ENCODE measurements at places on chromosomes 11 and 22.

GRCh38 chr11:88246696-88247095, 71.5 kb upstream of the RAB38 start:
- no peak for DNase-seq

- DNase-seq, result no peak
Measured at GRCh38 chr11:115607621-115608221, 103.5 kb upstream of the CADM1 start.

GRCh38 chr11:83031127-83031526, 40.6 kb downstream of the RAB30 start:
- no peak for DNase-seq

GRCh38 chr11:78943154-78943553, 368.5 kb upstream of the NARS2 start:
- DNase-seq, result no peak

- DNase-seq, result no peak
Measured at GRCh38 chr11:45872651-45873356, 12.6 kb upstream of the MAPK8IP1 start.

GRCh38 chr11:65650547-65651338, 12.0 kb downstream of the RELA start:
- no peak for DNase-seq

DNA sequence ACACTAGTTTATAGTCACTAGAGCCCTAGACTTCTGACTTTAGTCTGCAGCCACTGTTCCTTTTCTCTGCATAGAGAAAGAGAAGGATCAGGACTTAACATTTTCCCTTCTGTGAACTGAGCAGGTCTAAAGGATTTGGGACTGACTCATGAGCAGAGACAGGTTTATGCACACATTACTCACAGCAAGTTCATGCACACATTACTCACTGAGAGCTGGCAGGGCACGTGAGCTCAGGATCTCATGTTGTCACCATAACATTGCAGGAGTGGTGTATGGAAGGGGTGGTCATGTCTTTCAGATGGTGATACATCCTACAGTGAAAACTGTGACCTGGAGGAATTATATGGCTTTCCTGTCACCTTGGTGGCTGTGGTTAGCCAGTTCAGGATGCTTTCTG, 56.4 kb downstream of the CEP164 start:
- no peak for DNase-seq

DNA sequence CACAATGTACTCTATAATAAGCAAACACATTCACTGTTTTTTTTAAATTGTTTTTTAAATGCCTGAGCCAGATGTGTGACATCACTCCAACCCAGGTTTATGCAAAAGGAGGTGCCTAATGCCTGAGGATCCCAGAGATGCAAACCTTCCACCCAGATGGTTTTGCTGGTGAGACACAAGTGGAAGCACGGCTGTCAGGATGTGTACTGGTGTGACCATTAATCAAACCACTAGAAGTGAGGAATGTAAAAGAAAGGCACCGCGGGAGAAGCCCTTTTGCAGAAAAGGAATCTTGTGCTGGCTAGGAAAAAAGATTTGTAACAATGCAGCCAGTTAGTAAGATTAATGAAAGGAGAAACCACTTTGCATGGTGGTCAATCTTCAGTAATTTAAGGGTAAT, 407.4 kb downstream of the LARGE1 start:
- DNase-seq, result no peak

GRCh38 chr22:39174498-39175352, 22.2 kb upstream of the CBX7 start:
- DNase-seq, result no peak

DNA sequence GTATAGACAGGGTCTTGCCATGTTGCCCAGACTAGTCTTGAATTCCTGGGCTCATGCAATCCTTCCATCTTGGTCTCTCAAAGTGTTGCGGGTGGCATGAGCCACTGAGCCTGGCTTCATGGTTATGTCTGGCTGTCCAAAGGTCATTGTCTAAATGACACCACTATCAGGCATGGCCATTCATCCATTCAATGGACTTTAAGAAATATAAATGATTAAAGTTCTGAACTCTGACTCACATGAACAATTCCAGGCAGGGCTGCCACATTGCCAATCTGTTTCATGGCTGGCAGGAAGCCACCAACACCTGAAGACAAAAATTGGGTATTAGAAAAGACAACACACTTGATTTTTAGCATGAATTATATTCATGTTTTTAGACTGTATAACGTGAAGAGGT, 4.1 kb downstream of the RTCB start:
- DNase-seq, result no peak

- no peak for DNase-seq
Measured at GRCh38 chr11:134702827-134703226, 290.8 kb upstream of the B3GAT1 start.

GRCh38 chr11:66106786-66107599, 36.9 kb downstream of the PACS1 start:
- no peak for DNase-seq

DNA sequence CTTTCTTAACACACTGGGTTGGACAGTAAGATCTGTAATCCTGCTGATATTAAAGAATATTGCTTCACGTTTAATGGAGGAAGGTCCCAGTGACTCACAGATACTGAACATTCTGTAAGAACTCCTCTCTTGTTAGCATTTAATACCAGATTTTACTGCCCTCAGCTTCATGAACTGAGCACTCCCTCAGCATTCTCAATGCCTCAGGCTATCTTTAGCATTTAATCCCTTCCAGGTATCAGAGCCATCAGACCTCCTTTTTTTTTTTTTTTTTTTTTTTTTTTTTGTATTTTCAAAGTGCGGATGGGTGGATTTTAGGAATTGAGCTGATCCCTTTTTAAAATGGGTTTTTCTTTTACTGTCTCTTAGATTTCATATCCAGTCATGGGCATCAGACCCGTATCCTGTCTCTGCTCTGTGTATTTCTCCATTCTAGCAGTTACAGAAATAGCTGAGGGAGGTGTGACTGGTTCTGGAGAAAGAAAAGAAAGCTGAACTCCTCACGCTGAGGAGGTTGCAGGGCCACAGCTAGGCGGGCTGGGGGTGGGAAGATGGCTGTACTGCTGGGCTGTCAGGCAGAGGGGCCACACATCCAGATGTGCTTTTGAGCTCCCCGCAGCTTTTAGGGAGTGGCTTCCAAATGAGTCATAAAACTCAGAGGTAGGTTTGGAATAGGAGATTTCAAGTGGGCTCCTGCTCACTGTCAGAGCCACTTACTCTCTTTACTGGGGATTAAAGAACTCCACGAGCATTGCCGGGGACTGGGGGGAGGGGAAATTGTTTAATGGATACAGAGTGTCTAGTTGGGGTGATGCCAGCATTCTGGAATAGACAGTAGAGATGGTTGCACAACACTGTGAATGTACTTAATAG, 97.0 kb downstream of the SYT9 start:
- no peak for DNase-seq

GRCh38 chr11:770642-771616, 6.4 kb downstream of the GATD1 start:
- no peak for DNase-seq

- DNase-seq, result no peak
Measured at GRCh38 chr11:46003572-46003971, 81.1 kb downstream of the LARGE2 start.

DNA sequence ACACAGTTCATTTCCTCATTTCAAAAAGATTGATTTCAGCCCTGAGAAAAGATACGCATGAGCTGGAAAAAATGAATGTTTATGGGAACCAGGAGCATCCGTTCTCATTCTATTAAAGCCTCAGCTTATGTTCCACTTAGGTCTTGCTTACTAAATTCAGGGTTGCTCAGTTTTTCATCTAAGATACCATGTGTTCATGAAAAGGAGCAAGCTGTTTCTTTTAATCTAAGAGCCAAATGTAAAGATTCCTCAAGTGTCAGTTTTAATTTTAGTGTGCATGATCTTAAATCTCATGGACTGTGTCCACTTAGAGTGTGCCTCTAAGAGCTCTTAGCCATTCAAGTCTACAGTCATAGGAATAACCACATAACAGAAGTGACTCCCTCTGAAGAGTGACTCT, 141.5 kb upstream of the ARHGAP42 start:
- no peak for DNase-seq

GRCh38 chr11:76033699-76034098, 172.6 kb downstream of the WNT11 start:
- DNase-seq, result no peak

DNA sequence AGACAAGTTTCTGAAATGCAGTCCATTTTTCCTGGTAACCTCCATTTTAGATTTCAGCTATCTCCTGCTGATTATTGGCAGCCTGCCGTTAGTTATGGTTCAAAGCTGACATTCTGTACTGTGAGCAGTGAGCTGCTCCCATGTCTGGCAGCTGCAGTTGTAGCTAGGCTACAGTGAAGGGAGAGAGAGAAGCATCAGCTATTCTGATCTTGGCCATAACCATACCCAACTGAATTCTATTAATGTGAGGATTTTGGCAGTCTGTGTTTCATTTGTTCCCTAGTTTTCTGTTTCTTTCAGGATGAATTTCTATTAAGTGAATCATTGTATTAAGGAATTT, 33.4 kb downstream of the SIK2 start:
- DNase-seq, result no peak

DNA sequence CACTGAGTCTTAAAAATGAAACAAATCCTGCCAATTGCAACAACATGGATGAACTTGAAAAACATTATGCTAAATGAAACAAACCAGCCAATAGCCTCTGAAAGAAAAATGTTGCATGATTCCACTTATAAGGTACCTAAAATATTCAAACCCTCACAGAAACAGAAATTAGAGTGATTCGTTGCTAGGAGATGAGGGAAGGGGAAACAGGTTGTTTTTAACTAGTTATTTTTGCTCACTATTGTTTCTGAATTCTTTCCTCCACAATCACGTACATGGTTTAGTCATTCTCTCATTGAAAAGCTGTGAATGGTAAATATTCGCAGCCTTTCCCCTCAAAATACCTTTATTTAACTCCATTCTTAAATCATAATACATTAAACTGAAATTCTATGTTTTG, 14.0 kb upstream of the TYR start:
- no peak for DNase-seq

DNA sequence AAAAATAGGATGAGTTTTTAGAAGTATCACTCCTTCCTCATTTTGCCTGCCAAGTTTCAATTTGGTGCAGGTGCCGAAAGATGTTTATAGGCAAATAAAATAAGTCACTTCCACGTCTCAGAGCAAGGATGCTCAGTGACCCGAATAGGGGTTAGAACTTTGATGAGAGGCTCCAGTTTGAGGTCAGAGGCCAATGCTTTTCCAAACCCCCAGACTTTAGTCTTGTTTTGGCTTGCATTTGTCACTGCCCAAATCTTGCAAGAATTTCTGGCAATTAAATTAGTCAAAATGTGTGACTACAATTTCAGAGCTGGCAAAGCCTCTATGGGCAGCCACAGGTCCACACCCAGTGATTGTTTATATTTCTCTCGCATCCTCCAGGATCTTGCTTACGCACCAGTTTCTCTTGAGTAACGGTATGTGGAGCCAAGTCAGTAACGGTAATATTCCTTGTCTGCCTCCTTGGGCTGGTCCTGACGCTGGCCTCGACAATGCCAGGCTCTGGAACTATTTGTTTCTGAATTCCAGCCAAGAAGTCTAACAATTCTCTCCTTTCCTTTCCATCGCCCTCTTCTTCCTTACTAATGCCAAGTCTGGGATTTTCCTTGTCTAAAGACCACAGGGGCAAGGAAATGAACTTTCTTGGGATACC, 9.9 kb upstream of the NUP160 start:
- no peak for DNase-seq

DNA sequence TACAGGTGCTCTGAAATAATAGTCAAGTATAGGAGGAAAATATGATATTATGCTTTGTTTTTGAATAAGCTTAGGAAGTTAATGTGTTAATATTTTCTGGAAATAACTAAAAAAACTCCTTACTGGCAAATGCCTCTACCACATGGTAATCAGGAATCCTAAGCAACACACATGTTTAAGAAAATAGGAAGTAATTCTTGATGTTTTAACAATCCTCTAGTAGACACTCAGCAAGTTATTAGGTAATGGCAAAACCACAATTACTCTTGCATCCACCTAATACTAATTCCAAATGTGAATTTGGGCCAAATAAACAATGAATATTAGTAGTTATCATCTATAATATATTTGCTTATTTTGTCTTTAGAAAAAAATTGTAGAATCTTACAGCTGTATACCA, 53.6 kb downstream of the SLC35F2 start:
- no peak for DNase-seq

DNA sequence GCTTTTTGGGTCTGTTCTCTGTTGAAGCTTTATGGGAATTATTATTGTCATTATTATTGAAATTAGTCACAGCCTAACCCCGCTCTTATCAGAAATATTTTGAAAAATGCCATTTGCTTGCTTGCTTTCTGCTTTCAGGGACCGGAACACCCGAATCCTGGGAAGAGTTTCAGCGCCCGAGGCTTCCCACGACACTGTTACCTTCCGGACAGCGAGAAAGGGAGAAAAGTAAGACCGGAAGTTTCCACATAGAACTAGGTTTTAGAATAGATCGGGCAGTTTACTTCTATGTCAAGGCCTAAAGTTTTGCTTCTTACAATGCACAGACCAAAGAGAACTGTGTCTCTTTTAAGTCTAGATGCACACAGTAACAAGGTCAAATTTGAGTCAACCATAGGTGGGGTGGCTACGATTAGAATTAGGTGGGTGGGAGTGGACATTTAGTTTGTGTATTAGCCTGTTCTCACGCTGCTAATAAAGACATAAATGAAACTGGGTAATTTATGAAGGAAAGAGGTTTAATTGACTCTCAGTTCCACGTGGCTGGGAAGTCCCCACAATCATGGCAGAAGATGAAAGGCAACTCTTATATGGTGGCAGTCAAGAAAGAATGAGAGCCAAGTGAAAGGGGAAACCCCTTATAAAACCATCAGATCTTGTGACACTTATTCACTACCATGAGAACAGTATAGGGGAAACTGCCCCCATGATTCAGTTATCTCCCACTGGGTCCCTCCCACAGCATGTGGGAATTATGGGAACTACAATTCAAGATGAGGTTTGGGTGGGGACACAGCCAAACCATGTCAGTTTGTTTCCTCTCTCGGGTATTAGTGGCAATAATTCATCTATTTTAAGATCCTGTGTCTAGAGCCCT, 12.9 kb downstream of the MPEG1 start:
- DNase-seq, result no peak

DNA sequence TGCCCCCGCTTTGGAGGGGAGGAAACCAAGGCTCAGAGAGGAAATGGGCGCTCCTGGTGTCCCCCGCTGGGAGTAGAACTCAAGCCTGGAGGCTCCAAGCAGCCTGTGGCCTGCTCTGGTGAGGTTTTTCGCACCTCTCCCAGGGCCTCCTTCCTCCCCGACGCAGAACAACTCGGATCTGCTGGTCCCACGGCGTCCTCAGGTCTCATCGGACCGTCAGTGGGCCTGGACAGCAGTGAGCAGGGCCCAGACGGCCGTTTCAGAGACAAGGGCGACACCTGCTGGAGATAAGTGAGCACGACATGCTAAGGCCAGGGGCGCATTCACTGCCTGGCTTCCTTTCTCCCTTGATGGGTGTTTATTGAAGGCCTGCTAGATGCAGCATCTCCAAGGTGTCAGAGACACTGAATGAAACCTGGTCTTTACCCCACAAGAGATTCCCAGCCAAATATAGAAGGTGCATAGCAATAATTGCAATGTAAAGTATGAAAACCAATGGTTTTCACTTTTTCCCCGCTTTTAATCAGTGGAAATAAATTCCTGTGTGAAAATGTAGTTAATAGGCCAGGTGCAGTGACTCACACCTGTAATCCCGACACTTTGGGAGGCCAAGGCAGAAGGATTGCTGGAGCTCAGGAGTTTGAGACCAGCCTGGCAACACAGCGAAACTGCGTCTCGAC, 26.9 kb upstream of the CD82 start:
- DNase-seq, result peak; percentile 76

- DNase-seq, result no peak
Measured at GRCh38 chr11:69216647-69217051, 60.9 kb downstream of the SMIM38 start.

GRCh38 chr11:23406131-23406819, 546.0 kb upstream of the CCDC179 start:
- no peak for DNase-seq

GRCh38 chr11:31106968-31107576, 262.5 kb downstream of the DCDC1 start:
- peak; percentile 1 for DNase-seq

Data from GM18507 (cell line).